ENCODE measurements at places on chromosomes 12 and 14.

- no peak for DNase-seq
These were observed 7.3 kb downstream of the CAND1 start for GRCh38 chr12:67276421-67276820.

DNA sequence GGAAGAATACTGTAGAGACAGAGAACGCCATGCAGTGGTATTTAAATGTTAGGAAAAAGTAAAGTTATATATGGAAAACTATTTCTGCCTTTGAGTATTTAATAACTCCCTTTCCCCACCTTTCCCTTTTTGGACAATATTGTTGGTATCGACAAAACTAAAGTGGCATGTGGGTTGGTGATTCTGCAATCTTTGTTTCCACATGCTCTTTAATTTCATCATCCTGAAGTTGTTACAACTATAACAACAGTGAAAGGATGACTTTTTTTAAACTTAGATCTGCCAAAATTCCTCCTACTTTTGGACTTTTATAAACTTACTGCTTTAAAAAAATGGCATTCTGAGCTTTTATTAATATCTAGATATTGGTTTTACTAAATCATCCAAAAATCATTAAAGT lies 25.3 kb downstream of the TTC8 start:
- DNase-seq, result peak; percentile 28

DNA sequence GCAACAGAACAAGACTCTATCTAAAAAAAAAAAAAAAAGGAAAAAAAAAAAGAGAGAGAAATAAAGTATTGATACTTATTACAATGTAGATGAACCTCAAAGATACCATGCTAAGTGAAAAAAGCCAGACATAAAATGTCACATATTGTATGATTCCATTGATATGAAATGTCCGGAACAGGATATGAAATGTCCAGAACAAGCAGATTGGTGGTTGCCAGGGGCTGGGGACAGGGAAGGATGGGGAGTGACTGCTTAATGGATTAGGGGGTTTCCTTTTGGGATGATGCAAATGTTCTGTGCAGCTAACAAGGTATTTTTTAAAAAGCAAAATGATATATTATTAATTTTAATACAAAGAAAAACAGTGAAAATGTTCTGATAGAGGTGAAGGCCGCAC lies 5.0 kb downstream of the HVCN1 start:
- no peak for DNase-seq

DNA sequence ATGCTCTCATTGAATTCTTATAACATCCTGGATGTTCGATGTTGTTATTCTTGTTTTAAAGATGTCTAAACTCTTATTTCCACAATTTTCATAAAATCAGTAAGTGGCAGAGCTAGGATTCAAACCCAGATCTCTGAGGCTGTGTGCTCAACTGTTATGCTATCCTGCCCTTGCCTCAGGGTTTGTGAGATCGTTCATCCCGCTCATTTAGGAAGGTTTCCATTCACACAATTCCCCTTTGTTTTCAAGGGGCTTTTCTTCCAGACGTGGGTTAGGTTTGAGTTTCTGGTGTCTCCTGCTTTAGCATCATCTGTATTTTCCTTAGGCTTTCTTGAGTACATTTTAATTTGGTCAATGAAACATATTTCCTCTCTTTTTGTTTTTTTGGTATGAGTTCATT lies 69.3 kb downstream of the APAF1 start:
- DNase-seq, result no peak
